Left lobe of liver (tissue), 2 donors: ENCODE measurements at places on chromosomes 1 and 21. TPM values are rescaled to one million over a fixed set of nuclear protein-coding genes. Genes with fewer than 3 reads are reported as not detected.

DNA sequence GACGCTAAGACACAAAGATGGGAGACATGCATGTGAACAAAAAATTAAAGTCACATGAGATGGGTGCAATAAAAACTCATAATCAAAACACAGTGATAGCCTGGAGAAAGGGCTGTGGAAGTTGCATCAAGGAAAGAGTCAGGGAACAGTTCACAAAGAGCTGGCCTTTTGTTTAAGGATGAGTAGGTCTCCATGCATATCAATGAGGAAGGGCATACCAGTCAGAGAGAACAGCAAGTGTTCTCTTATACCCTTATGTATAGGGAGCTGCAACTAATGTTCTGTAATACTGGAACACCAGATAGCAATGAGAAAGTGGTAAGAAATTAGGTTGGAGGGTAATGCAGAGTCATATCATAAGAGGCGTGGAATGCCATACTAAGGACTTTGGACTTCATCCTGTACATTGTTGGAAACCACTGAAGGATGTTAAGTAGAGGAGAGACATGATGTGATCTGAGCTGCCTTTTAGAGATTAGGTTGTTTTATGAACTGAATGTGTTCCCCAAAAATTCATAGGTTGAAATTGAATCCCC, 46.7 kb upstream of the SAMD13 start:
- DNase-seq, result no peak

DNA sequence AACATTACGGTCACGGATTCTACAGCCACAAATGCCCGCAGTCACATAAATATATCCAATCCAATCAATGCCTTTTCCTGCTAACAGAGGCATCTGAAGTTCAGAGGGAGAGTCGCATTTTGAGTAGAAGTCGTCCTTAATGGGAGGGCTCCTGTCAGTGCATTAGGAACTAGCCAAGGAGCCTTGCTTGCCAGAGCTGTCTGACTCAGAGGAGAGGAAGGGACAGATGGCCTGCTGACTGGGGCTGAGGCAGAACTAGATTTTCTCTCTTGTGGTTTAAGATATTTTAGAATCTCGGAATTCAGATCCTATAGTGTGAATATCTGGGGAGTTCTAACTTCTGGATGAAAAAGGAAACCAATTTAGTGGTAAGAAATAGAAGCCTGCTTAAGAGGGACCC, 10.6 kb downstream of the XKR8 start:
- peak; percentile 8 for DNase-seq

DNA sequence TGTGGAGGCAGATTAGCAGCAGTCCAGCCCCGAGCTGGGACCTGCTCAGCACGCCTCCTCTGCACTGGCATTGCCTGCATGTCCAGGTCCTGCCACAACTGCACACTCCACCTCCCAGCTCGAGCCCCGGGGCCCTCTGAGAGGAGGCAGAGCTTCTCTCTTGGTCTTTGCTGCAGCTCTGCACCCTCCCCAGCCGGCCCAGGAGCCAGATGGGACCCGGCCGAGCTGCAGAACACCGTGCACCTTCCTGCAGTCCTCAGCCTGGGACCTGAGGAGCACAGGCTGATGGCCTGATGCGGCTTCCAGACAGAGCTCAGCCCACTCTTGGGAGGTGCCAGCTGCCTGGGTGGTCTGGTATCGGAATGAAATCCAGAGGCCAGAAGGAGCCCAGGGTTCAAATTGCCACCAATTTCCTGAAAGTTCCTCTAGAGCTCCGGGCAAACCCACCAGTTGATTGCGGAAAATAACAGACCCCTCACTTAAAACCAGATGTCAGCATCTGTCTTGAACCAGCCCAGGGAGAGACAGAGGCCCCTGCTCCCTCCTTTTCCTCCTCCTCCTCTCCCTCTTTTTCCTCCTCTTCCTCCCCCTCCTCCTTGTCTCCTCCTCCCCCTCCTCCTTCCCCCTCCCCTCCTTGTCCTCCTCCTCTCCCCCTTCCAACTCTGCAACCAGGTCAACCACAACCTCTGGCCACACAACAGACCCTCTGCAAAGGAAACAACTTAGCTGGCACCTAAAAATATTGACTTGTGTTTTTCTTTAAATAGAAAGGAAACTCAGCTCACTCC, 10.6 kb upstream of the SPSB1 start:
- no peak for DNase-seq

GRCh38 chr1:215779729-215780128, 212.6 kb downstream of the KCTD3 start:
- DNase-seq, result no peak

- no peak for DNase-seq
Observed at GRCh38 chr21:45600248-45600647, 43.3 kb upstream of the PCBP3 start.

GRCh38 chr1:225544924-225545323, 108.0 kb downstream of the ENAH start:
- no peak for DNase-seq

DNA sequence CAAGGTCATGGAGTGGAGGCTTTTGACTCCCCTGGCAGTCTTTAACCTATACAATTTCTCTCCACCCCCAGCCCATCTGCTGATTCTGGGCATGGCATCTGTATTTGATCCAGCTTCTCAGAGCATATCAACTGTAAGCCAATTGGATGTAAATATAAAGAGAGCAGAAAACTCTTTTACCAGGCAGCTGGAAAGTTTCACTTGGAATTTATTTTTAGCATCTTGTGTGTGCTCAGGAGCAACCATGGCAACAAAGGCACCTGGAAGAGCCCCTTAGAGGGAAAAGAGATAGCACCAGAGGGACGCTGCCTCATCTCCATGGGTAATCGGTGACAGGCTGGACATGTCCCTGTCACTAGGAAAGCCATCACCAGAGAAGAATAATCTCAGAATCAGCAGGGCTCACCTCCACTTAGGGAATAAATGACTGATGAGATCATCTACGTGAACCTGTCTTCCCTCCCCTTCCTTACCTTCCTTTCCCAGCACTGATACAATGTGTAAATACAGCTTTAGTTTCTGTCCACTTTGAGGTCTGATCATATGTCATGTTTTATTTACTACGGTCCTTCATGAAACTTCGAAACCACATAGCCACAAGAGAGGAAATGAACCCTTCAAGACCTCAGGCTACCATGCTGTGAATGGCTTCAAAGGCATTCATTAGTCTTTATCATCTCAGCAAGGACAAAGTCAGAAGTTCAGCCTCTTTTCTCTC, 25.3 kb upstream of the SIPA1L2 start:
- DNase-seq, result no peak

- no peak for DNase-seq
Observed at GRCh38 chr1:89546082-89546889, 21.7 kb downstream of the LRRC8B start.

- DNase-seq, result no peak
Observed at GRCh38 chr1:15932612-15933011, 43.3 kb downstream of the ZBTB17 start.

GRCh38 chr1:1922956-1923833, 4.1 kb upstream of the TMEM52 start:
- peak; percentile 78 for DNase-seq

GRCh38 chr1:168758503-168758902, 29.5 kb upstream of the DPT start:
- DNase-seq, result no peak

GRCh38 chr1:15330028-15330427, 79.7 kb upstream of the EFHD2 start:
- no peak for DNase-seq

DNA sequence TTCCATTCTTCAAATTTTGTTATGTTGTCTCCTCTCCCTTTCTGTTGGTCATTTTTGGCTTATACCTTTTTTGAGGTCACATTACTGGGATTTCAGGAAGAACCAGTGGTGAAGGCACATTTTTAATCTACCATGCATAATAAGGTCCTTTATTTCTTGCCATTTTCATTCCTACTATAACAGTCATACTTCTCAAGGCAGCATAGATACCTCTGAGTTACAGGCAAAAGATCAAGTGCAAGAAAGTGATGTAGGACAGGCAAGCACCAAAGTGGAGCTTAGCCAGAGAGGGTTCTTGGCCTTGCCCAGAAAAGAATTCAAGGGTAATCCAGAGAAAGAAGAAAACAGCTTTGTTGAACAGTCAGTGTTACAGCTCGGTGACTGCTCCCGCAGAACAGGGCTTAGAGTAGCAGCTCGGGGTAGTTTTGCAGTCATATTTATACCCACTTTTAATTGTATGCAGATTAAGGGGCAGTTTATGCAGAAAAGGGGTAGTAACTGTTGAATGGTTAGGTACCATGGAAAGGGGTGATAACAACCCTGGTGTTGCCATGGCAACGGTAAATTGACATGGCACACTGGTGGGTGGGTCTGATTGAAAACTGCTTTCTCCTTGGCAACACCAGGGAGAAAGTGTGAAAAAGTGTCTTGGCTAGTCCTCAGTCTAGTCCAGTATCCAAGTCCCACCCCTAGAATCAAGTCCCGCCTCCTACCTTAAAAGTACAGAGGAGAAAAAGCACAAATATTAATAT, 39.6 kb upstream of the DOCK7 start:
- no peak for DNase-seq

DNA sequence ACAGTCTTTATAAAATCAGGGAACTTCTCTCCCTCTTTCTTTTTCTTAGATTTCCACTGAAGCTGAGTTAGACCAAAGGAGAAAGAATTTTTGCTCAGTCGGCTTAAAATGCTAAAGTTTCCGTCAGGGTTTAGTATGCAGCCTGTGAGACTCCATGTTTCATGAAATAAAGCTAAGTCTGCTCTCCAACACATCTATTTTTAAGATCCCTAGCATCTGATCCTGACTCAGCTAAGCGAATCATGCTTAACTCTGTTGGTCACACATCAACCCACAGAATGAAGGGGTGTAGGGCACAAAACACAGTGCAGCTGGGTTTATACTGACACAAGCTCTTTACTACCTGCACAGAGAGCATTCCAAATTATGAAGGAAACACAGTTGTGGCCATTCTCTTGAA, 102.4 kb upstream of the ZNF281 start:
- no peak for DNase-seq

DNA sequence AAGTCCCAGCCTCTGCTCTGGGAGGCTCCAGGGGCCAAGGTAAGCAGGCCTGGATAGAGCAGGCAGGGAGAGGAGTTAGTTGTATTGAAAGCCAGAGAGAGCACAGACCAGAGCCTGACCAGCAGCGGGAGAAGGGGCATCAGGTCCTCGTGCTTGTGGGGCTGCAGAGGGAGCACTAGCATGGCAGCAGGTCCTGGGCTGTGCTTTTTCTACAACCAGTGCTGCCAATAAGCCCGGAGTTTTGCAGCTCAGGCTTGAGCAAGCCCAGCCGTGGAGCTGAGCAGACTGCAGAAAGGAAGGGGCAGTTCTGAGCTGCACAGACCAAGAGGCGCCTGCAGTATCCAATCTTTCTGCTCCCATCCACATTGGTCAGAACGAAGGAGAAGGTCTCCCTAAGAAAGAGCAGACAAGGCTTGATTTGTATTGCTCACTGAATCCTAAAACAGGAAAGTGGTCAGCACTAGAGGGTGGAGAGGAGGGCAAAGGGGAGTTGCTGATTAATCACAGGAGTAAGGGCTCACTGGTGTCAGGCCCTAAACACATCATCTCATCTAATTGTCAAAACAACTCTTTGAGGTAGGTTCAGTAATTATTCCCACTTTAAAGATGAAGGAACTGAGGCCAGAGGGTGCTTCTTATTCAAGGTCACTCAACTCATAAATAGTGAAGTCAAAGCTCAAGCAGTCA, 2.7 kb downstream of the DENND2D start:
- peak; percentile 43 for DNase-seq

DNA sequence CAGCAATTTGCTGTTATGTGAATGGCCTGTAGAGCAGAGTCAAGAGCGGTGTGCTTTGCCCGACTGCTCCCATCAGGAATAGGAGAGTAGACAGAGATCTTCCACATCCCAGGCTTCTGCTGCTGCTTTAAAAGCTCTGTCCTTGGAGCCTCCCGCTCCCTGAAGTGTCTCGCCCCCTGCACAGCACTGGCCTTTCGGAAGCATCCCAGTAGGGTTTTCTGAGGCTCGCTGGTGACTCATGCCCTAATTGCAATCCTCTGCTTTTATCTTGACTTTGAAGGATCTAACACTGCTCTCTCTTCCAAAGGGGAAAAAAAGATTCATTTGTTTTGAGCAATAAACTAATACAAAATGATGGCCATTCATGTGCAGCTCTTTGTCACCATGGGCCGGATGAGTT, 13.3 kb upstream of the CD101 start:
- DNase-seq, result no peak

DNA sequence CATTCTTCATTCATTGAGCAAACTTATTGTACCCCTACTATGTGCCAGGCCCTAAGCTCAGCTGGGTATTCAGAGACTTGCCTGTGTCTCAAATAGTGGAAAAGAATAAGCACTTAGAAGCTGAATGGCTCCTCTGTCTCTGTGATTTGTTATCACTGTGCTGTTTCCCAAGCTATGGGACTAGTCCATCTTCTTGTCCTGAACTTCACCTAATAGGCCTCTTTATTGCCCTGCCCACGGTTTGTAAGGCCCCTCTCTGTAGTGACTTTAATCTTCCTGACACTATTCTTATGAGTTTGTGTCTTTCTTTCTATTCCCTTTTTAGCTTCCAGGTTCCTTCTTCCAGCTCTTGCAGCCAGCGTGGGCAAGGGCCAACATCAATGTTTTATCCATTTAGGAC, 85.4 kb upstream of the LPGAT1 start:
- DNase-seq, result no peak

DNA sequence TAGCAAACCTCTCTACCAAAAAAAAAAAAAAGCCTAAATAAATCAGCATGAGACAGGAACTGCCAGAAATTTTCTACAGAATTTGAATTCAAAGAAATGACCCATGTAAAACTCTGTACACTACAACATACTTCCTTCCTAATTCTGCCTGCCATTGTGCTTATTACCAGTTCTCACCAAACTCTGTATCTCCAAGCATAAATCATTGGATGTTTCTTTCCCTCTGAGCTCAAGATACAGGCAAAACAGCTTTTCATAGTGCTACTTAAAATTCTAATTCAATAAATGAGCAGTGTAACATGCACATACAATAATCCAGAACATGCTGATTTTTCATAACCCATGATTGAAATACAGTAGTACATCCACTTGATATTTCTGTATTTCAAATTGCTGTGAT, 87.0 kb downstream of the EIF4G3 start:
- DNase-seq, result no peak

DNA sequence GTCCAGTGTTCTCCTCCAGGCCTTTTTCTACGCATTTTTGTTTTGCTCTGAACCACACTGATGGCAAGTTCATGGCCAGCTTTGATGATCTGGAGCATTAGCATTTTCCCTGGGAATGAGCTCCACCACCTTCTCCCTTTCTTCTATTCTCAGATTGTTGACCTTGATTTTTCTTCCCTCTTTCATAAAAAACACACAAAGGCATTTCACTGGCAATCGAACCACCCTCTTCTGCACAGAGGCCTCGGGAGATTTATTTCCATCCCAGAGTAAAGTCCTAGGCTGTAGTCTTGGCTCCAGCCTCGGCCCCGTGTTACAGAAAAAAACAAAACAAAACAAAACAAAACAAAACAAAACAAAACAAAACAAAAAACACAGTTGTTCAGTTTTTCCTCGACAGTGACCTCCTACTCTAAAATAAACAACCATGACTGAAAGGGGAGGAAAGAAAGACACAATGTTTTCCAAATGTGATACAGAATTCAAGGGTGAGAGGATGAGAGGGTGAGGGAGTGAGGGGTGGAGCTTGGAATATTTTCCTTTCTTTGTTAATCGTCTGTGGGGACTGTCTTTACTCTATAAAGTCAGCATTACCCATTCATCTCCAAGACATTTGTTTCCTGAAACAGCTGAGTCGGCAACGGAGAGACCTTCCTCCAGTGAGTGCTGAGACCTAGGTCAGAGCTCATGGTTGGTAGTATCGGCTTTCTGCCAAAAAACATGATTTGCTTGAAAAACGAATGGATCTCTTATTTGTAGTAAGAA, 29.8 kb upstream of the RNF186 start:
- no peak for DNase-seq

Gene FMN2
- total RNA-seq, result not detected

Gene TMEM200B
- 2.0 TPM for total RNA-seq

Gene ASCL5
- not detected for total RNA-seq

Gene ALG14
- total RNA-seq, result 5.4 TPM

Gene RHOU
- 19.7 TPM for total RNA-seq

Gene AGO1
- total RNA-seq, result 10.7 TPM

Gene CYP4A22
- total RNA-seq, result 69.9 TPM
